HT1080 (cell line): ENCODE measurements at places on chromosomes 2 and 18. TPM values are rescaled to one million over a fixed set of nuclear protein-coding genes. Genes with fewer than 3 reads are reported as not detected.

- no peak for DNase-seq
These were observed 19.2 kb upstream of the PKDCC start for GRCh38 chr2:42028571-42029148.

DNA sequence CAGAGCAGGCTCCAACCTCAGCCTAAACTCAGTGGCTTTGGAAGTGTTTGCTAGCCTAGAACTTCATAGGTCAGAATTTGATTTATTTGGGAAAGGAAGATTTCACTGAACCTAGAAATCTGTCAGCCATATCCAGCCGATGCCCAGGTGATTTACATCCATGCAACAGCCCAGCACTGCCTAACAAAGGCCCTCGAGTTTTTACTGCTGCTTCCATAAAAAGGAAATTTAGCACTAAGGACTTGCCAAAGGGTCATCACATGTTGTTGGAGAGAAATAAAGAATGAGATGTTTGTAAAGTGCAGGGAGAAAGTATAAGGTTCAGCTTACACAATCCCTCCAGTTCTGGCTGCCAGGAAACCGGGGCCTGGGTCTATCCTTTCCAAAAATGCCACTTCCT is 614.2 kb downstream of the BCL11A start:
- DNase-seq: no peak

- DNase-seq: no peak
These were observed 79.2 kb downstream of the KIAA2012 start for GRCh38 chr2:202152104-202152715.

DNA sequence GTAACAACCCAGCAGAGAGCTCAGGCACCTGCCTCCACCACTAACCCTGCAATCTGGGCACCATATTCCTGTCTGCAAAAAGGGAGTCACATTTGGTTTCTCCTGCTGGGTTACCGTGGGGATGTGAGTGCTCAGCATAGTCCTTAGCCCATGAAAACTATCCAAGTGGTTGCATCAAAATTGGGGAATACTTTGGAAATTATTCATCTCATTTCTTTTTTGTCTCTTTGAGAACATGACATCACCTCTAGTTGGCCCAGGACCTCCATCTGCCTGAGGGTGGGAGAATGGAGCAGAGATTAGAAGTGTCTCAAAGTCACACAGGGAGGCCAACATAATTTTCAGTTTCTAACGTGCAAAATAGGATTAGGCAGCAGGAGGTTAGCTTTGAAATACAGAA is 19.3 kb upstream of the SPP2 start:
- no peak for DNase-seq

GRCh38 chr2:136118819-136119716 is 1.1 kb upstream of the CXCR4 start:
- DNase-seq: no peak

LONRF2 gene
- total RNA-seq: 0.47 and 1.6 TPM in 2 replicates

DNA sequence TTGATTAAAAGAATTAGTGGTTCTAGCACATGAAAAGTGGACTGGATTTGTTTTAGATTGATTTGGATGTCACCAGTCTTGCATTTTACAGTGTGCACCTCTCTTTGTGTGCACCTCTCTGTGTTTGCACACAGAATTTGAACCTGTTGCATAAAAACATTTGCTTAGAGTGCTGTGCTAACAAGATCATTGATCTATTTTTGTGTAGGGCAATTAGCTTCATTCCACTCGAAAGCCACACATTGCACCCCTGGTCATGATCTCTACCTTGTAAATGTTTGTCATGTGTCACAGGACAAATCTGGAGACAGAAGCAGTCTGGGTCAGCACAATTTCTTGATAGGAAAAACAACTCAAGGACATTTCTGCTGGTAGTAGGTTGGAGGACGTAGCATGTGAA is 258.7 kb upstream of the LINC00305 start:
- no peak for DNase-seq

GRCh38 chr2:167420211-167420610 is 531.9 kb downstream of the XIRP2 start:
- DNase-seq: no peak

- peak; percentile 92 for DNase-seq
These were observed 16.7 kb upstream of the MRO start for GRCh38 chr18:50836521-50836957.

DNA sequence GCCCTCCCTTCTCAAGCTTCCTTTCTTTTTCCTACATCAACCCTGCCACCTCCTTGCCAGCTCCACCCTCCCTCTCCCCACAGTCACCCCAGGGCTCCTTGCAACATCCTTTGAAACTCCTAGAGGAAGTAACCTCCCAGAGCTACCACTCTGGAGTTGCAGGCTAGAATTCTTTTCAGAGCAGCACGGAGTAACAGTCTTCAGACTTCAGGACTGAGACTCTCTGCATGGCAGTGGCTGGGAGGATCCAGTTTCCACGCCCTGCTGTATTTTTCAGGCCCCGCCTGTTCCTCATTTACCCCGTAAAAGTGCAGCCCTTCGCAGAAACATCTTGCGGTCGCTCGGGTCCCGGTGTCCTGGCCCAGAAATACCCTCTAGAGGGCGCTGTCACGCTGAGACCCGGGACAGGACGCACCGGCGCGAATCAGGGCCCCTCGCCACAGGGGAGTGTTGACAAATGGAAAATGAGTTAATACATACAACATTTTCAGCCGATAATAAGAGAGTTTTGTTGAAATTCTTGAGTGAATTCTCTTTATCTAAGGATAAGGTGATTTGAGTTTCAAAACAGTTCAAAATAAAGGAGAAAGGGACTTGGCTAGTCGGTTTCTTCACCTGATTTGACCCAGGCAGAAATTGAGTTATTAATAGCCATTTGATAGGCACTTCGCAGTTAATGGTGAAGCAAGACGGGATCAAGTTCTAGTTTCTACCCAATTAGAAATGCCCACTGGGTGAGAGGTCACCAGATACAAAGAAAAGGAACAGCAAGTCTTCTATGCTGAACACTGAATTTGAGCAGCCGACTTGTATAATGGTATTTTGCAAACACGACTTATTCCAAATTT is 18.5 kb upstream of the NTSR2 start:
- DNase-seq: peak; percentile 83

GRCh38 chr2:105384861-105385260 is 14.0 kb downstream of the FHL2 start:
- no peak for DNase-seq

- no peak for DNase-seq
These were observed 22.0 kb upstream of the CYP1B1 start for GRCh38 chr2:38097988-38098385.

- DNase-seq: no peak
These were observed 218.5 kb downstream of the LDLRAD4 start for GRCh38 chr18:13437034-13437433.

- DNase-seq: peak; percentile 59
These were observed 56.9 kb downstream of the SLC38A11 start for GRCh38 chr2:164898475-164898874.

PTGR3 gene
- 20.3 and 24.0 TPM in 2 replicates for total RNA-seq

ALMS1 gene
- 12.3 and 14.6 TPM in 2 replicates for total RNA-seq

GRCh38 chr2:101551336-101551888 is 76.5 kb upstream of the RFX8 start:
- DNase-seq: no peak

- DNase-seq: no peak
These were observed 299.3 kb downstream of the CCDC85A start for GRCh38 chr2:56483081-56483480.

SERPINB5 gene
- total RNA-seq: 35.3 and 38.0 TPM in 2 replicates

DNA sequence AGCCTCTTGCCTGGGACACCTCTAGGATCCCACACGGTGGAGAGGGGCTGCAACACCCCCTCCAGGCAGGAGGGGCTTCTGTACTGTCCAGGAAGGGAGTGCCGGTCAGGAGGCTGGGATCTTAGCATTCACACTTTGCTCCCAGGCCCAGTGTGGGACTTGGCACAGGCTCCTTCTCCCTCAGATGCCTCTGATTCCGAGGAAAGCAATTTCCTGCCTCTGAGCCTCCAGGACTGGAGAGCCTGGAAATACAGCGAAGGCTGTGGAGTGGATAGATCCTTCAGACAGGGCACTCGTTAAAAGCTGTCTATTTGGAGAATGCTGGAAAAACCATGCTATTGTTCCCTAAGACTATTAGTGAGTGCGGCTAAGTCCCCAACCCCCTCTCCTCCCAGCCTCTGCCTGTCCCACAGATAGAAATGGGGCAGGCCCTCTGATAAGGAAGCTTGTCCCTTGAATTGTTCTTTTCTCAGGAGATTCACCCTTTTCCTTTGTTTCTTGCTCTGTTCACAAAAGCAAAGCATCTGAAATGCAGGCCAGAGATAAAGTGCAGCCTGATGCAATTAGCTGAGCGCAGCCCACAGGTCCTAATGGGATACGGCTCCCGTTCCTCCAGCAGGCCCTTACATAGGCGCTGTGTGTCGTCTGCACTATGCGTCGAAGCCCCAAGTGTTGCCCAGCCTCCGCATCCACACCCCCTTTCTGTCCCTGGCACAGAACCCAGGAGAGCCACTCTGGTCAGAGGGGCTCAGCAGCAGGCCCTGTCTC is 252.2 kb downstream of the KLHL29 start:
- DNase-seq: peak; percentile 66

GRCh38 chr2:1974397-1974796 is 230.1 kb upstream of the PXDN start:
- DNase-seq: peak; percentile 10

DLGAP1 gene
- not detected in 2 replicates for total RNA-seq

DNA sequence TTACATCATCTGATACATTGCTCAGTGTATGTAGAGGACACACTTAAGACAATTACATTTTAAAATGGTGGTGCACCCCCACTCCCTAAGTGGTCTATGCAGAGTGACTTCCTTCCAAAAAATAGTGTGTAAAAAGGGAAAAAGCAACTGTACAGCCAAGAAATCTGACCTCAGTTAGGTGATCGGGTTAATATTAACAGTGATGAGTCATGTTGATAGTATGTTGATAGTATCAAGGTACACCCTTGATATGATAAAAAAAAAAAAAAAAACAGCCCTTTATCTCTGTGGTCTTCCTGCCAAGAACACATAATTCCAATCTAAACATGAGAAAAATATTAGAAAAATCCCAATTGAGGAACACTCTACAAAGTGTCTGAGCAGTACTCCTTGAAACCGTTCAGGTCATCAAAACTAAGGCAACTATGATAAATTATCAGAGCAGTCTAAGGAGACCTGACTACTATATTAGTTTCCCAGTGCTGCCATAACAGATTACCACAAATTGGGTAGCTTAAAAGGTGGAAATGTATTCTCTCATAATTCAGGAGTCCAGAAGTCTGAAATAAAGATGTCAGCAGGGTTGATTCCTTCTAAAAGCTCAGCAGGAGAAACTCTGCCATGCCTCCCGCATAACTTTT is 171.9 kb downstream of the ARHGAP28 start:
- DNase-seq: no peak

DNA sequence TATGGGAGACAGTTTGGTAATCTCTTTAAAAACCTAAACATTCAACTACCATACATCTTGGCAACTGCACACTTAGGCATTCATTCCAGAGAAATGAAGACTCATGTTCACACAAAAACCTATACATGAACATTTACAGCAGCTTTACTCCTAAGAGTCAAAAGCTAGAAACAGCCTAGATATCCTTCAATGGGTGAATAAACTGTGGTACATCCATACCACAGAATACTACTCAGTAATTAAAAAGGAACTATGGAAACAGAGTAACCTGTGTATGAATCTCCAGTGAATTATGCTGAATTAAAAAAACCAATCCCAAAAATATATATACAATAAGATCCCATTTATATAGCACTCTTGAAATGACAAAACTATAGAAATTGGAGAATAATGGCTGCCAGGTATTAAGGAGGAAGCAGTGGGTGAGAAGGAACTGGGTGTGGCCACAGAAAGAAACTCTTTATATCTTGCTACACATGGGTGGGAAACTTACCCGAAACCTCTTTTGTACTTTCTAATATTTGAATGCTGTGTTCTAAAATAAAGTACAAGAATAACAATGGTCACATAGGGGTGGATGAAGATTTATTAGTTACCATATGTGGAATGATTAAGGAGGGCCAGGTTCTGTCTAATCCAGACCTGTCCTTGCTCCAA is 13.7 kb downstream of the SESTD1 start:
- no peak for DNase-seq

DNA sequence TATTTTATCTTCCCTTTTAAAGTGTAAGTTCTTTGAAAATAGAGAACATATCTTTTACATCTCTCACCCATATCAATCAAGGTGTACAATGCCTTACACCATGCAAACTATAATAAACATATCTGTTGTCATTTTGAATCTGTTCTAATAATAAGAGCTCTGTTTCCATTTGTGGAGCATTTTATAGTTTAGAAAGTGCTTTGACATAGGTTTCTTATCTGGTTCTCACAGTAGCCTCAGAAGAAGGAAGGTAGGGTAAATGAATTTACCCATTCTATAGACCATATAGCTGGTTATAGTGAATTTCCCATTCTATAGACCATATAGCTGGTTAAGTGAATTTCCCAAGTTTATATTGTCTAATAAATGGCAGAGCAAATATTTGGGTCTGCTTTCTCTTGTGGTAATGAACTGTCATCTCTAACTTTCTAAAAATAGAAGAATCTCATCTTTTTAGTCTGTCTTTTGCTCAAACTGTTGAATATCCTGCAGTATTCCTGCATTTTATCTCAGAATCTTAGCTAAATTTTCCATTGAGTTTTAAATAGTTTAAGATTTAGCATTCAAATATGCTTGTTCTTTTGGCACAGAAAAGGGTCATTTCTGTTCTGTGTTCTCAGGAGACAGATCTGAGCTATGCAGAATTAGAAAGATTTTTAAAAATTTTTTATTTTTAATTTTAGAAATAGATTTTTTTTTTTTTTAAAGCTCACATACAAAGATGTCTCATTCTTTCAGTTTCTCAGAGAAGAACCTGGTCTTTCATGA is 80.7 kb upstream of the STON1 start:
- DNase-seq: no peak

GRCh38 chr2:39685126-39685525 is 19.4 kb downstream of the TMEM178A start:
- DNase-seq: no peak

DNA sequence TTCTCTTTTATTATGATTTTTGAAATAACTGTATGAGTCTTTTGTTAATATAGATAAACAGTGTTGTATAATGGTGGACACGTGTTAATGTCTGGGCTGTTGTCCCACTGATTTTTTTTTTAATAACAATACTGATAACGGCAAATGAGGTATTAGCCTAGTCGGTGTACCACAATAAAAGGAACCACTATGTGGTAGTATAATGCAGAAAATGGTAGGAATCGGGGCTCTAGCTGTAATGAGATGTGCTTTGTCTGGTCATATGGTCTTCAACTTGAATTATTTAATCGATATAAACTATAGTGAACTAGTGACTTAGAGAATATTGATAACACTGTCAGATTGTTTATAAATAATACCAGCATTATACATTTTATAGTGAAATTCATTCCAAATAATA is 517.9 kb upstream of the SPHKAP start:
- DNase-seq: no peak

DNA sequence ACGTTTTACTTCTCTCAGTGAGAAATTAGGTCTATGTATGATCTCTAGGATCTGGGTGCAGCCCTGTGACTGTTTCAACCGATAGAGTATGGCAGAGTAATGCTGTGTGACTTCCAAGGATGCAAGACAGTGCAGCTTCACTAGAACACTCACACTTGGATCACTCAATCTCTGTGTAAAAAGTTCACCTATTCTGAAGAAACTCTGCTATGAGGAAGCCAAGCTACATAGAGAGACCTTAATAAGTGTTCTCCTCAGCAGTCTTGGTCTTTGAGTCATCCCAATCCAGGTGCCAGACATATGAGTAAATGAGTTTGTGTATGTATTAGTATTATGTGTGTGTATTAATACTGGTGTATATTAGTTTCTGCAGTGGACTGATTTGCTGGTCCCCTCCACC is 335.0 kb downstream of the NR4A2 start:
- DNase-seq: no peak

SCG2 gene
- total RNA-seq: 4.6 and 8.2 TPM in 2 replicates
